ENCODE measurements at places on chromosomes 3 and 15.

- no peak for DNase-seq
Measured at GRCh38 chr3:182349051-182349450, 444.3 kb upstream of the ATP11B start.

GRCh38 chr3:25094932-25095685 is 333.0 kb upstream of the RARB start:
- no peak for DNase-seq

GRCh38 chr3:194300382-194300758 is 50.8 kb downstream of the CPN2 start:
- DNase-seq = no peak

DNA sequence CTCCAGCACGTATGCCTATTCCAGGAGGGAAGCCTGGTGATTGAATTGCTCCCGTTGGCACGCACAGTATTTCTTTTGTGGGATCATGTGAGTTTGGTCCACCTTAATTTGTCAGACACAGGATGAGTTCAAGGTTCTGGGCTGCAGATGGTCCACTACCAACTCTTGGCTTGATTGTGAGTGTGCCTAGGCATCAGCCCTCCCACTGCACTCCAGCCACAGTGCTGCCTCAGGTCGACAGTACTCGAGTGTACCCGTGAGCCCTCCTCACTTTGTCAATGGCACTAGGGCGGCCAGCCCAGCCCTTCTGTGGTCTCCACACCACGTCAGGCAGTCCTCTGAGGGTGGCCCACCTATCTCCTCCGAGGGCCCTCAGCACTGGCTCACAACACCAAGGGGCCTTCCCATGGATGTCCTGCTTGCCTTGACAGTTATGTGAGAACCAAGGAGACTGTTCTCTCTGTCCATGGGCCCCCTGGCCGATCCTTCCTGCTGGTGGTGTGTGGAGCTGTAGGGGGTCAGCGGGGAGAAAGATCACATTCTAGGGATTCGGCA is 30.2 kb downstream of the CHRD start:
- no peak for DNase-seq

GRCh38 chr3:38332201-38332600 is 14.4 kb upstream of the XYLB start:
- no peak for DNase-seq

DNA sequence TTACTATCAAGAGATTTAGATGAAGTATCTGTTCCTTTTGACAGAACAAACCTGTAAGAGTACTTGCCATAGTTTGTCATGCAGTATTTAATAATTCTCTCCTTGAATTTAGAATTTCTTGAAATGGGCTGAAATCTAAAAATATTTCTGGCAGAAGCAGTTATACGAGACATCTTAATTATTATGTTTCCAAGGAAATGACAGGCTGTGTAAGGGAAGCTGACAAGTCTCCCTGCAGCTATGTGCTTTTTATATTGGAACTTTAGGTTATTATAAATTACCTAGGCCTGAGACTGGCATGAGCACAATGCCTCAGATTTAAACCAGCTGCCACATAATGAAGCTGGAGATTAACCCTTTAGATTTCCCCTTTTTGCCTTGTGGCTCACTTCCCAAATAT is 365.0 kb upstream of the EPHA6 start:
- DNase-seq = no peak

DNA sequence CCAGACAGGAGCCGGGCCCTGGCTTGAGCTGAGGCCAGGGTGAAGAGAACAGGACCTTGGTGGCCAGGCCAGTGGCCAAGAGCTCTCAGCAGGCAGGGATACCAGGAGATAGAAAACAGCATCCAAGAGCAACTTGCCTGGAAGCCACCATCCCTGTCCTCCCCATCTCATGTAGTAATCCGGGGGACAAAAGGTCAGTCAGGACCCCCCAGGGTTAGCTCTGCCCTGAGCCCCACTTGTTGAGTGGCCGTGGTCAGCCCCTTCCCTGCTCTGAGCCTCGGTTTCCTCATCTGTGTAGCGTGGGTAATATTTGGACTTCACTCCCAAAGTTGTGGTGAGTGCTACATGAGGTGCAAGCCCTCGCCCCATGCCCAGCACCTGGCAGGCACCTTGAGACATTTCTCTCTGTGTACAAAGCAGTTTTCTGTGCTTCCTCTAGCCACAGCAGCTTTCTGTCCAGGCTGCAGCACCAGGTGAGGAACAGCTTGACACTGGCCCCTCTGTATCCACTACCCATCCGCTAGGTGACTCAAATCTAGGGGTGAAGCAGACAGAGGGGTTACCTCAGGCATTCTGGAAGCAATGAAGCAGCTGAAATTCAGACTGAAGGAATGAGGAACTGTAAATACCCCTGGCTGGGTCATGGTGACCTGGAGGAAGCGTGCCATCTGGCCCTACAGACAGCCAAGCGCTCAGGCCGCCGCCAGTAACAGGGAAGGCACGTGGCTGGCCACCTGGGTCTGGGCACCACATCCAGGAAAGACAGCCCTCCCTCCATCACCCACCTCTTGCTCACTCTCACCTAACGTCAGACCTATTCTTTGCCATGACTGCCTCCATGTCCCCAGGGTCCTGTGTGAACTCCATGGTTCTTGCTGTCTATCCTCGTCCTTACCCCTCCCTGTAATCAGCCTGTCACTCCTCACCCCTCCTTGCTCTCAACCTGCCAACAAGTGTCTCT is 6.7 kb downstream of the CISH start:
- no peak for DNase-seq

GRCh38 chr15:89746386-89746780 is 4.7 kb downstream of the MESP1 start:
- no peak for DNase-seq

Measured in stimulated activated CD4-positive, alpha-beta T cell treated with anti-CD3 and anti-CD28 coated beads, Interleukin-1b, Interleukin-23, amount 100 ng/mL, for 48 hours (primary cell).